ENCODE measurements at places on chromosomes 12 and 14. TPM values are rescaled to one million over a fixed set of nuclear protein-coding genes. Genes with fewer than 3 reads are reported as not detected.

- DNase-seq = no peak
These were observed 36.8 kb upstream of the CNTN1 start for GRCh38 chr12:40655451-40655850.

- DNase-seq = no peak
These were observed 34.6 kb downstream of the SLC6A12 start for GRCh38 chr12:179131-179884.

- DNase-seq = no peak
These were observed 5.0 kb downstream of the HIF1A start for GRCh38 chr14:61700104-61700886.

GRCh38 chr14:96095581-96096476 is 56.7 kb downstream of the C14orf132 start:
- DNase-seq = no peak

DNA sequence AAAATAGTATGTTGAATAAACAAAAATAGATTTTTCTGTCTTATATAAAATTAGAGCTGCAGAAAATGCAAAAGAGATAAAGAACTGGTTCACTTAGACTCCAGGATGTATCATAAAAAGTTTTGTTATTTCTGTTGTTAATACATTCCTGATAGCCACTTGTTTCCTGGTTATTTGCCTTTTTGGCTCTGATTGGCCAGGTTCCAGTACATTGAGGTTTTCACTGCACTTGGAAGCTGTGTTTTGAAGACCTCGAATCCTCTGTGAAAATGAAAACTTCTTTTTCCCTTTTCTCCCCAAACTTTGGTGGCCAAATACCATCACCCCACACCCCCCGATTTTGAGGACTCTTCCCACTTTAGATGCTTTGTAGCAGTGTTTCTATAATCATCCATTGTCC is 525.3 kb downstream of the MED13L start:
- no peak for DNase-seq

GRCh38 chr12:9615420-9616136 is 7.9 kb upstream of the KLRB1 start:
- DNase-seq = peak; percentile 43

GRCh38 chr12:21988619-21989018 is 47.4 kb upstream of the ABCC9 start:
- DNase-seq = no peak

GRCh38 chr14:88993946-88994345 is 169.5 kb downstream of the TTC8 start:
- DNase-seq = no peak

DNA sequence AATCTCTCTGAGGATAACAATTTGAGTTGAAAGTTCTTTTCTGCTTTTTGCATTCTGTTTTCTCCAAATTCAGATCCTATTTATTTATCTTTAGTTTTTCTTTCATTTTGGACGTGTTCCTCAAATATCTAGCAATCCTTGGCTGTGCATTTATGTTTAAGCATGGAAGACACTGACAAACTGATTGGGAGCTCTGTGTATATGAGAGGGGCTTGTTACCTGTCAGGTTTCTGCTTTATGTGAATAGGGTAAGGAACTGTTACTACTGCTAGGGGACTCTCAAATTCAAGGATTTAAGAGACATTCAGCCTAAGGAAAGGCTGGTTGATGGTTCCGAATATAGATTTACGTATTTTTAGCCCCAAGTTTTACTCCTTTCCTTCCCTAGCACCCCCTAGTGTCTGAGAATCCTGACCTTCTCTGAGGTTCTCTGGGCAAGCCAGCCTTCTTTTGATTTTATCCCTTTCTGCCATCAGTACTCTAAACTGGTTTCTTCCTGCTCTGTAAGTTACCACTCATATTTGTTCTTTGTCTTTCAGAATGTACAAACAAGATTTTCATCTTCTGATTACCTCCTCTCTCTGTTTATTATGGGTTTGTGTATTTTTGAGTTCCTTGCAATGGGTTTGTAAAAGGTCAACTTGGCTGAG is 30.5 kb downstream of the YLPM1 start:
- DNase-seq = peak; percentile 35

- DNase-seq = no peak
These were observed 222.5 kb upstream of the PRICKLE1 start for GRCh38 chr12:42812086-42812485.

DNA sequence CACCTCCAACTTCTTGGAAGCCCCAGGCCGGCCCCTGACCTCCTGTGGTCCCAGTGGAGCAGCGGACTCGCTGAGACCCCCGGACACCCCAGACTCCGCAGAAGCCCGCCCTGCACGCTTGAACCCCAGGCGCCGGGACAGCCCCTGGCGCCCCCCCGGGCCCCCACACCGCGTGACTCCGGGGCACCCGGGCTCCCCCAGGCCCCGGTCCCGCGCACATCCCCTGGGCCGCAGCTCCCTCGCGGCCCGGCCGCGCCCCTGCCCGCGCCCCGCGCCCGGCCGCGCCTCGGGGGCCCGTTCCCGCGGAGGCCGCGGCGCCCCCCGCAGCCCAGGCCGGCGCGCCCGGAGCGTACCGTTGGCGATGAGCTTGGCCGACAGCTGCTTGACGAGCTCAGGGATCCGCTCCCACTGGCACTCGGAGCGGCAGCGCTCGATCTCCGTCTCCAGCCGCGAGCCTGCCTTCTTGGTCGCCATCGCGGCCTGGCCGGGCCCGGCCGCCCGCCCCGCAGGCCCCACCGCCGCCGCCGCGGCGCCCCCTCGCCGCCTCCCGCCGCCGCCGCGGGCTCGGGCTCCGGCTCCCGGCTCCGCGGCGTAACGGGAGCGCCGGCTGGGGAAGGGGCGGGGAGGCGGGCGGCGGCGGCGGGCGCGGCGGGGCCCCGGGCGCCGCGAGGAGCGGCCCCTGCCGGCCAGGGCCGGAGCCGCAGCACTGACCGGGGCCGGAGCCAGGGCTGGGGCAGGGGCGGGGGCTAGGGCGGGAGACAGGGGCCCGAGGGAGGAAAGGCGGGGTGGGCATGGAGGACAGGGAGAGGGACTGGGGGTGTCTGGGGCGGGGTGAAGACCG is at the start of gene TTC7B:
TSS of gene TTC7B (minus strand) at position 609 of the 841 bp plus-strand sequence. CDS start at position 474, 135 bp downstream.
- DNase-seq = no peak

DNA sequence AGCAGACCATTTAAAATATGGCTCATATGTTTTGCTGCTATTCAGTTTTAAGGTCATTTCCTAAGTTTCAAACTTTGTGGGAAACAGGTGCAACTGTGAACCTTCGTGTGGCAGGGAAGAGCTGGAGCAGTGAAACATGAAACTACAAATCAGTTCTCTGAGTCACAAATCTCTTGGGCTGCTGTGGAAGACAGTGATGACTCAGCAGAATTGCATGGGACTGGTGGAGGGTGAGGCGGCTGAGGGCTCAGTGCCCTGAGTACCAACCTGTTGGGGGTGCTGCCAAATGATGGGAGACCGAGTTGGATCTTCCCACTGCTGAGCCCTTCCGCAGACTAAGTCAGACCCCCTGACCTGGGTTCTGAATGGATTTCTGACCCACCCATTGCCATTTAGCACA is 8.4 kb upstream of the CALM1 start:
- DNase-seq = no peak

DNA sequence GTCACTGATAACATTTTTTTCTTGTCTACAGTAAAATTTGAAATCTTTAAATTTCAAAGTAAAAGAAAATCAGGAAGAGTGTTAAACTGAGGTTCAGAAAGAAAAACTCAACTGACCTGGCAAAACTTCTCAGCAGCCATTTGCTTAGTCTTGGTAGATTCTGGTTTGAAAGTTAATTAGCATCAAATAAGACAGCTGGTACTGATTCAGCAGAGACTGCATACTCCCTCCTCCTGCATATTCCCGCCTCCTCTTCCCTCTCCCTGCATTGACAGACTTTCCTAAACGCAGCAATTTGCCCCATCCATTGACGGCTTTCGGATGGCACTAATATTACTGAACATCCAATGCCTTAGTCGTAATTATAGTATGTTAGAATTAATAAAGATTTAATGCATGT is 520.8 kb downstream of the FLRT2 start:
- no peak for DNase-seq

SYCP3 gene
- total RNA-seq = 0.35 TPM

LRP1-AS gene
- not detected for total RNA-seq

SRRM4 gene
- not detected for total RNA-seq

FOXG1 gene
- total RNA-seq = not detected

TEX52 gene
- 0.35 TPM for total RNA-seq

ZCRB1 gene
- total RNA-seq = 43.4 TPM

DDN gene
- 0.10 TPM for total RNA-seq

All from activated CD4-positive, alpha-beta T cell treated with anti-CD3 and anti-CD28 coated beads, Interleukin-2, amount 10 ng/mL, durations not matched to agents 7 days and 5 days (primary cell).